ENCODE measurements at places on chromosomes 7 and 10.
A peak's percentile ranks its signal among the peaks of the same experiment; 100 is the strongest.

DNA sequence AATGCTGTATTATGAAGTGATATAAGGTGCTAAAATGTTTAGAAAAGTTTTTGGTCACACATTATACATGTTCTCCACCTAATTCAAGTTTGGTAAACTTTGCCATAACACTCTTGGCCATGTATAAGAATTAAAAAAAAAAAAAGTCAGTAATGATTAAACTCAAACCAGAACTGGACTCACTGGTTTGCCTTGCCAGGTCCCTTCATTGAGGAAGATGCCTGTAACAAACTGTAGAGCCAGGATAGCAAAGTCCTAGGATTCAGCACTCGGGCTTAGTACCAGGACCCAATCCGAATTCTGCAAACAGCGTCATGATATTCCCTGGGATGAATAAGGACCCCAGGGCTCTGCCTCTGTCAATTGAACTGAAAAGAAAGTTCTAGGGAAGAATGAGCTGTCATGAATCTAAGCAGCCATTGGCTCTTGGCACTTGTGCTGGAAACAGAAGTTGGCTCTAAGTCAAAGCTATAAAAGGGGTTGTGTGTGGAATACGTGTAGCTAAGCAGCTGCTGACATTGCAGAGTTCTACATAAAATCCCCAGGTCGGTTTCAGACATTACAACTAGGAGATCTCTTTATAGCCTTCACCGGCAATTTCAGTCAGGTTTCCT lies 216.9 kb downstream of the C7orf25 start:
- no peak for DNase-seq

DNA sequence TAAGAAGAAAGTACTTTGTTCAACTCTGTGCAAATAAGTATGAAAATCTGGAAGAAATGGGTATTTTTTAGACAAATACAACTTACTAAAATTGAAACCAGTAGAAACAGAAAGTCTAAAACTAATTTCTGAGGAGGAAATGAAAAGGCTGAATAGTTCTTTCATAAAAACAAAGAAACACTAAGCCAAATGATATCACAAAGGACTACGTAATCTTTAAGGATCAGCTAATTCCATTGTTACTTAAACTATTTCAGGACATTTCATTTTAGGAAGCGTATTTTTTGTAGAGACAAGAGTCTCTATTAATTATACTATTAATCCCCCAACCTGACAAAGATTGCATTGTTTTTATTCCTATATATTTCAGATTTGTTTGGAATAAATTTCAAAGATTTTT lies 11.2 kb upstream of the CCSER2 start:
- peak; percentile 34 for DNase-seq

- no peak for DNase-seq
Observed at GRCh38 chr7:31102973-31103850, 51.1 kb downstream of the ADCYAP1R1 start.

DNA sequence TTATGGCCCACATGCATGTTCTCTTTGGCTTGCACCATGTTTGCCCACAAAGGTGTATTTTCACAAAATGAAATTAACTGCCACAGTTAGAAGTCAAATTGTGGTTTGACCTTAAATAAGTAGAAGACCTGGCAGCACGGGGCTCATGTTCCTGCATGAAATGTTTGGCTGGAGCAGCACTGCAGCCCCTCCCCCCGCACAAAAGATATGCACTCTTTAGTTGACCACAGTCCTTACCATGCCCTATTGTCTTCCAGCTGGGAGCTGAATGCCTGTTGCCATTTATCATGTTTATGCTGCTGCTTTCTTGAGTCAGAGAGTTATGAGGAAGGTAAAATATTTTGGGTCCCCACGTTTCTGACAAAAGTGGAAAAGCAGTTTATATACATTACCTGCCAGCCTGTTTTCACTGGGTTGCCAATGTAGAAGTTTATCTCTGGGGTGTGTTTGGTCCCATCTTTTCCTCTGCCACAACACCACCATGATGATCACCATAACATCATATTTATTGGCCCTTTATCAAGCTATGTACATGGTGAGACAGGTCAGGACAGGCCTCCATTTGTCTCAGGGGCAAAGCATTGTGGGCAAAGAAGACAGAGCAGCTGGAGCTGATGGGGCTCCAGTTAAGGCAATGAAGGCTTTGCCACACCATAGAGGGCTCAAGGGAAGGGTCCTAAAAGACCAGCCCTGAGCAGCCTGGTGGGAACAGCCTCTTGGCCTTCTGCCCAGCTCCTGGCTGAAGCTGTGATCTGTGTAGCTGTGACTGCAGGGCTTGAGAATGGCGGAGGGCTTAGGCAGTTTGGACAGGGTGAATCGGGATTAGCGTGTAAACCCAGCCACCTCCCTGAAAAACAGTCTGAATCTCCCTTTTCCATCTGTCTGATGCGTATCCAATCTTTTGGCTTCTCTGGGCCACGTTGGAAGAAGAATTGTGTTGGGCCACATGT lies 5.4 kb downstream of the PRF1 start:
- no peak for DNase-seq

- DNase-seq, result no peak
Observed at GRCh38 chr10:45239642-45240041, 75.8 kb downstream of the OR13A1 start.

- no peak for DNase-seq
Observed at GRCh38 chr7:90461219-90461618, 8.2 kb upstream of the PTTG1IP2 start.

DNA sequence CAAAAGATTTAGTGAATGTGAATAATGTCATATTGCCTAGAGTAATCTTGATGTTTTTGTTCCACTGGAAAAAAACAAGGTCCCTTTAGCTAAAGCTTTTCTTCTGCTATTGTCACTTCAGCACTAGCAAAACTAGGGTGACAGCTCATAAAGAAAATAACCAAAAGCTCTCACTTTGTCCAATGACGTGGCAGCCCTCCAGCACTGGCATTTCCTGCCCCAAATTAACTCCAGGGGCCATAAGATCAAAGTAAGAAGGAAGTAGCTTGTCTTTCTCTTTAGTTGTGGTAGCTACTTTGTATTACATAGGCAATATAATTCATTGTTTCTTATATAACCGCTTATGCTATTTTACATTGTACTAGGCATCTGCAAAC lies 47.3 kb downstream of the LRRN3 start:
- DNase-seq, result peak; percentile 19

DNA sequence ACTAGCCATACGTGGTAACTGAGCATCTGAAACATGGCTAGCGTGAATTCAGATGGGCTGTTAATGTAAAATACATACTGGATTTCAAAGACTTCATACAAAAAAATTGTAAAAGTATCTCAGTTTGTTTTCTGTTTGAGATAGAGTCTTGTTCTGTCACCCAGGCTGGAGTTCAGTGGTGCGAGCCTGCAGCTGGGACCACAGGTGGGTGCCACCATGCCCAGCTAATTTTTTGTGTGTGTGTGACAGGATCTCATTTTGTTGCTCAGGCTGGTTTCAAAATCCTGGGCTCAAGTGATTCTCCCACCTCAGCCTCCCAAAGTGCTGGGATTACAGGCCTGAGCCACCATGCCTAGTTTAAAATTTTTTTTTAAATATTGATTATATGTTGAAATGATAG lies 4.5 kb downstream of the TMEM243 start:
- no peak for DNase-seq

DNA sequence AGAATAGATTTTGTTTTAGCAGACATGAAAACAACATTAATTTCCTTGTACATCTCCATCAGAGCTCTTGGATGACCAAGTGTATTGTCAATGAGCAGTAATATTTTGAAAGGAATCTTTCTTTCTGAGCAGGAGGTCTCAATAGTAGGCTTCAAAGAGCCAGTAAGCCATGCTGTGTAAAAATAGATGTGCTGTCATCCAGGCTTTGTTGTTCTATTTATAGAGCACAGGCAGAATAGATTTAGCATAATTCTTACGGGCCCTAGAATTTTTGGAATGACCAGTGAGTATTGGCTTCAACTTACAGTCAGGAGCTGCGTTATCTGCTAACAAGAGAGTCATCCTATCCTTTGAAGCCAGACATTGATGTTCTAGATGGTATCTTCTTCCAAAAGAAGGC lies 19.0 kb downstream of the MINPP1 start:
- no peak for DNase-seq

GRCh38 chr7:100195222-100195621 lies 17.5 kb downstream of the STAG3 start:
- no peak for DNase-seq

DNA sequence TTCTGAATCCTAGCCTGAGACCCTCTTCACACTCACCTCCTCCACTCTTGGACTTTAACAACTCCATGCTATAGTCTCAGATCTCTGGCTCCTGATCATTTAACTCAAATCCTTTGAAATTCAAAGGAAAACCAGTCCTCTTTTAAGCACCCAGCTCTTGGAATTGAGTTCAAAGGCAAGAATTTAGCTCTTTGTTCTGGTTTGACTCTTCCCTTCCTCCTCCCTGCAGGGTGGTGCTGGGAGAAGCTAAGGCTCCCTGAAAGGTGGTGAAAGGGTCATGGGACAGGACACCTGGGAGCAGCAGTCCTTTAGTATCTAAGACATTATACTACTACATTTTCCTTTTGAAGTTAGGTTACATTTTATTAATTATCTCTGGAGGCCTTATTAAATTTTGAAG lies 259.4 kb downstream of the CCSER2 start:
- DNase-seq, result no peak

DNA sequence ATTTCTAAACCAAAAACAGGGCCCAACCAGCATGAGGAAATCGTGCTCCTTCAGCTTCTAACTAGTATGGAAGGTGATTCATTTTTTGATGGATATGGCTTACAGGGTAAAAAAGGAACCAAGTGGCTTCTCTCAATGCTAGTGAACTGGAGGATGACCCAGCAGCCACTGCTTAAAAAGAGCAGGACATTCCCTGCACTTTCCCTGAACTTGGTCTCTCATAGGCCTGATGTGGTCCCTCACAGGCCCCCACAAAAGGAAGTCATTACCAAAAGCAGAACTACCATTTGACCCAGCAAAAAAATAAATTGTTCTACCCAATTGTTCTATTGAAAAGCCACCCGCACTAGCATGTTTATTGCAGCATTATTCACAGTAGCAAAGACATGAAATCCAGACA lies 188.8 kb downstream of the CALN1 start:
- no peak for DNase-seq

Measured in putamen (tissue), 1 donor.